Jurkat, Clone E6-1 (cell line): ENCODE measurements at places on chromosomes 12 and 14.

DNA sequence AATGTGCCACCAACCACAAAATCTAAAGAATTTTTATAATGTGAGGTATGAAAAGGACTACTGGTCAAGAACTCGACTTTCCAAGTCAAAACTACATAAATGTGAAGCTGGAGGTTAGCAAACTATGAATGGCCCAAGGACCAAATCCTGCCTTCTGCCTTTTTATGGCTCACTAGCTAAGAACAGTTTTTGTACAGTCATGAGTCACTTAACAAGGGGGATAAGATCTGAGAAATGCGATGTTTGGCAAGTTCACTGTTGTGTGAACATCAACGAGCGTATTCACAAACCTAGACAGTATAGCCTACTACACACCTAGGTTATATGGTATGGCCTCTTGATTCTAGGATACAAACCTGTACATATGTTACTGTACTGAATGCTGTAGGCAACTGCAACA lies 28.2 kb downstream of the FERMT2 start:
- DNase-seq = no peak

DNA sequence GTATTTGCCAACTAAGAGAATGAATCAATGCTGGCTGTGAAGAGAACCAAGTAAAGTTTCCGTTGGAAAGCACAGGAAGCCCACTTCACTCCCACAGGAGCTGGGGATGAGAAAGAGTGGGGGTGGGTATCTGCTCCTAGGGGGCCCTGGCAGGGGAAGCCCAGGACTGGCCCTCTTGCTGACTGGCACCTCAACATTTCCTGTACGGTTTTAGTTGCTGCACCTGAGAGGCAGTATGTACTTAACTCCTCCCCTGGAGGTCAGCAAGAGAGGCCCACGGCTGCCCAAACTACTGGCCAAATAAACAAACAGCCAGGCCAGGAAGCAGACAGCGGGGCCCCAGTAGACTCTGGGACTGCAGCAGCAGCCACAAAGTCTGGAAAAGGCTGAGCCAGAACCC lies 33.8 kb upstream of the VWF start:
- DNase-seq = no peak

- DNase-seq = no peak
Observed at GRCh38 chr14:89493877-89494634, 77.0 kb upstream of the FOXN3 start.

DNA sequence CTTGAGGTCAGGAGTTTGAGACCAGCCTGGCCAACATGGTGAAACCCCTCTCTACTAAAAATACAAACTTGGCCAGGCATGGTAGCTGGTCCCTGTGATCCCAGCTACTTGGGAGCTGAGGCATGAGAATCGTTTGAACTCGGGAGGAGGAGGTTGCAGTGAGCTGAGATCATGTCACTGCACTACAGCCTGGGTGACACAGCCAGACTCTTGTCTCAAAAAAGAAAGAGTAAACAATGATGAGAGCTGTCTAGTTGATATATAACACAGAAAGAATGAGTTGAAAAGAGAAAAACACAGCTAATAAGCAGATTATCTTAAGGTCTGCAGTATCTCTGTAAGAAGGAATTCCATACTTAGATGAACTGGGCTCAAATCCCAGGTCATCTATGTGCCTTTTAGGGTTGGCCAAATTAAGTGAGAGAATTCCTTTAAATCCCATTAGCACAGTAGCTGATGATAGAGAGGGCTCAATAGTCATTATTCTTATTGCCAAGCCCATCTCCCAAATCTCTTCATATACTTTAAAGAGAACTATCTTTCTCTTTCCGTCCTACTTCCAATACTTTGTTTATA lies 31.1 kb upstream of the STRAP start:
- DNase-seq = no peak
